Stimulated activated CD4-positive, alpha-beta T cell treated with anti-CD3 and anti-CD28 coated beads, Interleukin-12 subunit alpha, Interleukin-12 subunit beta, amount 100 ng/mL, for 24 hours (primary cell): ENCODE measurements at places on chromosomes 1 and 21.

DNA sequence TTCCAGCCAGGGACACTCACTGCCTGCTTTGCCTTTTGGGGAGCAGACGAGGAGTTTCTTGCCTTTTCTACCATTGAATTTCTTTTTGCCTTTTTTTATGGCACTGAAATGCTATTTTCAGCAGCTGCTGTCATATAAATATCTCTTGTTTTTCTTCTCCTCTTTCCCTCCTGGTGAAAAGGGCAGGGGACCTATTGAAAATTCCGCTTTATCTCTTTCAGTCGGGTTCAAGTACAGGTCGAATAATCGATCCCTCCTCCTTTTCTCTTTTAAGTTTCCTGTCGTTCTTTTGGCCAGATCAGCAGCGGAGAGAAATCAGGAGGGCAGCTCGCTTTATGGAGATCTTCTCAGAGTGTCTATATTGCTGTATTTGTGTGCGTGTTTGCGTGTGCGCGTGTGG is 67.4 kb upstream of the CASZ1 start:
- no peak for DNase-seq

GRCh38 chr1:234973426-234974250 is 155.0 kb downstream of the TOMM20 start:
- no peak for DNase-seq

GRCh38 chr21:24127651-24128050 is 1479.6 kb downstream of the MRPL39 start:
- no peak for DNase-seq

DNA sequence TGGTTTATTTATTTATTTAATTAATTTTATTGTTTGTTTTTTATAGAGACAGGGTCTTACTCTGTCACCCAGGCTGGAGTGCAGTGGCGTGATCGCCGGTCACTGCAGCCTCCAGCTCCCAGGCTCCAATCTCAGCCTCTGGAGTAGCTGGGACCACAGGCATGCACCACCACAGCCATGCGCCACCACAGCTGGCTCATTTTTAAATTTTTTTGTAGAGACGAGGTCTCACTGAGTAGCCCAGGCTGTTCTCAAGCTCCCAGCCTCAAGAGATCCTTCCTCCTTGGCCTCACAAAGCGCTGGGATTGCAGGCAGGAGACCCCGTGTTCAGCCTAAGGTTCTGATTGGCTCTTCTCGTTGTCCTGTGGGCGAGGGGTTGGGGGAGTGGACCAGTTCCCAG is 22.1 kb downstream of the UMODL1 start:
- DNase-seq, result no peak

- DNase-seq, result no peak
These were observed 6.0 kb upstream of the H6PD start for GRCh38 chr1:9228609-9229008.

- no peak for DNase-seq
These were observed 6.2 kb upstream of the HLX start for GRCh38 chr1:220873087-220873486.

GRCh38 chr1:178725466-178726086 is 532 bp downstream of the RALGPS2 start:
- peak; percentile 1 for DNase-seq

DNA sequence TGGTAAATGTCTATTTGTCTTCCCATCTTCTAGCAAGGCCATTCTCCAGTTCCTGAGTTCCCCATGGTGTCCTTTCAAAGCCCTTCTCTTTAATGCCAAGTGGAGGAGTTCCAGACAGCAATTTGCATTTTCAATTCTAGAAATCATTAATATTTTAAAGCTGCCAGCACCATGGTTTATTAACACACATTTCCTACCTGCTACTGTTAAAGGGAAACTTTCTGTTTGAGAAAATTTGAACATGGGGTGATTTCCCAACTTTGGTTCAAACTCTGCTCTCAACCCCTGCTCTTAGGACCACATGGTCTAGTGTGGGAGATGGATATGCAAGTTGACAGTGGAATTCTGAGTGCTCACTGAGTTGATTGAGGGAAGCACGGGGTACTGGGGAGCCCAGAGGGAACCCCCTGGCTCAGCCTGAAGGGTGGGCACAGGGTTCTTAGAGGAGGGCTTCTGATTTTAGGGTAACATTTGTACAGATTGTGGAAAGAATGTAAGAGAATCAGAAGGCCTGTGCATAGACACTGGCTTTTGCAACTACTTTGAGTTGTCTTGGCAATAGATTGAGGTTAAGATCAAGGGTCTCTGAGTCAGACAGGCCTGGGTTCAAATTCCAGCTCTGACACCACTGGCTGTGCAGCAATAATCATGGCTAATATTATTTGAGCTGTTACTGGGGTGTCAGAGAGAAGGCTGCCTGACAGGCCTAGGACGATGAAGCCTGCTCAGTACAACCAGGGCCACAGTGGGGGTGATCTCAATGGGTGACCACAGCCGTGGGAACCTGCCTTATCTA is 97.8 kb downstream of the BEND5 start:
- DNase-seq, result no peak

- no peak for DNase-seq
These were observed 7.1 kb downstream of the BECN2 start for GRCh38 chr1:241964550-241965282.

DNA sequence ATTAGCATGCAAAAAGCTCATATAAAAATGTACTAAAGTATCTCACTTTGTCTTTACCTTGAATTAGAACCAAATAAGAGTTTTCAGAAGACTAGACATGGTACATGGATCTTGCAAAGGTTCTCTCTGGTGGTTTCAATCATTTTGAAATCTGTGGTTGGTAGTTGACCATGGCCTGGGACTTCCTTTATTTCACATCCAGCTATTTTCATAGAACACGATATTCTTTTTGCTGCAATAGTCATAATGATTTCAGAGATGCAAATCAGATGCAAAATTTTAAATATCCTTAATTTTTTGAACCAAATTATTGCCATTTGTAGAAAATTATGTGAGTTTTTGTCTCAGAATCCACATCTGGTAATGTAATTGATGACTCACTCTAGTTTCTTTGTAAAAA is 375.1 kb upstream of the ZP4 start:
- no peak for DNase-seq

- DNase-seq, result no peak
These were observed 304.6 kb downstream of the PTPRU start for GRCh38 chr1:29540801-29541357.

- no peak for DNase-seq
These were observed 25.1 kb downstream of the IGFN1 start for GRCh38 chr1:201215531-201216357.

DNA sequence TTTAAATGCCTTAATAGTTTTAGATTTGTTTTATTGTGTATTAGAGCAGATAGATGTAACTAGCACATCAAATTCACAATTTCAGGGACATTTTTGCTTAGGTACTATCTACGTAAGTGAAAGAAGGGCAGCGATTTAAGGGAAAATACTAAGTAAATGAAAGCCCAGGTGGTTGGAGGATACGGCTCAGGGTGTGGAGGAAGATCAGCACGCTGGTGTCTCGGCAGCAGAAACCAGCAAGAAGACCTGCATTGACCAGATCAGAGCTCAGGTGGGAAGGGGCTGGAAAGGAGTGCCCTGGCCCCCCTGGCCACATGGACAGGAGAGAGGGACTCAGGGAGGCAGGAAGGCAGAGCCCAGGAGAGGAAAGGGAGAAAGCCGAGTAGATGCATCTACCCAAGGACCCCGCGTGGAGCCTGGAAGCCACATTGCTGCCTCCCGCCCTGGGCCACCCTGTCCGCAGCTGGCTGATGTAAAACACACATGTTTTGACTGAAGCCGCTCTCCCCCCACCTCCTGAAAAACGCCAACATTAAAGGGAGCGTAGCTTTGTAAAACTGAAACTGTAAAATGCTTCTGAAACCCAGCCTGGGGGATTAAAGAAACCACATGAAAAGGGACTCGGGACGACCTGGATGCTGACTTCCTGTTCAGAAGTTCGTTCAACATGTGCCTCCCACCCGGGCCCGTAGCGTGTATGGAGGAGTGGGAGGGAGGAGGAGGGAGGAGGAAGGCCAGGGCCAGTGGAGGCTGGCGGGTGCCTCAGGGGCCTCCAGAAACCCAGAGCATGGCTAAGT is 72.6 kb upstream of the TARDBP start:
- DNase-seq, result peak; percentile 62

GRCh38 chr1:181312946-181313345 is 170.4 kb upstream of the CACNA1E start:
- DNase-seq, result no peak
